Stimulated activated CD4-positive, alpha-beta T cell treated with anti-CD3 and anti-CD28 coated beads, Interleukin-2, amount 100 ng/mL, for 48 hours (primary cell): ENCODE measurements at places on chromosomes 6 and 20.

DNA sequence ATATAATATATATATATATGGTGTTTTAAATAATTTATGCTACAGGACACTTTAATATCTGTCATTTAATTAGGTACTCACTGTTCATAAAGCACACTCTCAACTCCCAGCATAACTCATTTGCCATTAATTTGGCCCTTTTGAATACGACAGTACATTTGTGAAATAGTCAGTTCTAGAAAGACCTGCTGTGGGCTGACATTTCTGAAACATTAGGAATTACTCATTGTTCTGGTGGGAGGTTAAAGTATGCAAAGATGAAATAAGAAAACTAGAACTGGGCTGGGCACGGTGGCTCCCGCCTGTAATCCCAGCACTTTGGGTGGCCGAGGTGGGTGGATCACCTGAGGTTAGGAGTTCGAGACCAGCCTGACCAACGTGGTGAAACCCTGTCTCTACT, 497.5 kb downstream of the UTRN start:
- no peak for DNase-seq

DNA sequence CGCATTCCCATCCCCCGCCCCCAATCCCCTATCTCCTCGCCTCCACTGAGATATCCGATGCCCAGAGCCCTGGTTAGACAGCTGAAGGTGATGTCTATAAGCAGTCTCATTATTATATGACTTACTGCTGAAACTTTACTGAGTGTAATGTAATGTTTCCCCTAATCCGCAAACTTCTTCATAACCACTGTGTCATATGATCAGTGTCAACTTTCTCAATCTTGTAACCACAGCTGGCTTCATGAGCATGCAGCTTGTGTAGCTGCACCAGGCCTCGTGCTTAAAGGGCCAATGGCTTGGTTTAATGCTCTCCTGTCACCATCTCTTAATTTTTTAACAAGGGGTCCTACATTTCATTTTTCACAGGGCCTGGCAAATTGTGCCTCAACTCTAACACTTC, 8.1 kb downstream of the ASIP start:
- no peak for DNase-seq

- DNase-seq = no peak
These were observed 1491.7 kb downstream of the GRIK2 start for GRCh38 chr6:102885165-102885564.

GRCh38 chr20:23446505-23446904, 6.2 kb downstream of the CST11 start:
- peak; percentile 34 for DNase-seq

GRCh38 chr20:50292591-50293283, 102.1 kb downstream of the CEBPB start:
- DNase-seq = no peak

GRCh38 chr6:35731736-35732532, 4.9 kb upstream of the ARMC12 start:
- peak; percentile 94 for DNase-seq

DNA sequence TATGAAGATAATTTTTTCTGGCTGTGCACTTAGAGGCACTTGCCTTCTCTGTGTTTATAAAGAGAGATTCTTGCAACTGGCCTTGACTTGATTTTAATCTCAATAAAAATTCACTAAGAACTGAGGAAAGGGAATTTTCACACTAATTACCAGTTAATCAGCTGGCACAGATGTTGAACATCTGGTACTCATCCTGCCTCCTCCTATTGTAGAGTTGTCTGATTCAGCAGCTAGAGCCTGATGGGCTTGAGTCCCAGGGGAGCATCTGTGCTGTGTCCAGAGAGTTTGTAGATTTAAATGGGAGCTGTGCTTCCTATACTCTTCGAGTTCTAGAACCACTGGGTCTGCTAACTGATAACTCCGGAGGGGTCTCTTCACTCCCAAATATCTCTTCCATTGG, 284.4 kb upstream of the RNF24 start:
- DNase-seq = no peak

DNA sequence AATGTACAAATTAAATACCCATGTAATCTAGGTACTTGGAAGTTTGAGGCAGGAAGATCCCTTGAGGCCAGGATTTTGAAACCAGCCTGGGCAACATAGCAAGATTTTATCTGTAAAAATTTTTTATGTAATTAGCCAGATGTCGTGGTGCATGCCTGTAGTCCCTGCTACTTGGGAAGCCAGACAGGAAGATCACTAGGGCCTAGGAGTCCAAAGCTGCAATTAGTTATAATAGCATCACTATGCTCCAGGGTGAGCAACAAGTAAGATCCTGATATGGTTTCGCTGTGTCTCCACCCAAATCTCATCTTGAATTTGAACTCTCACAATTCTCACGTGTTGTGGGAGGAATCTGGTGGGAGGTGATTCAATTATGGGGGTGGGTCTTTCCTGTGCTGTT, 535.8 kb downstream of the TENT5A start:
- no peak for DNase-seq

DNA sequence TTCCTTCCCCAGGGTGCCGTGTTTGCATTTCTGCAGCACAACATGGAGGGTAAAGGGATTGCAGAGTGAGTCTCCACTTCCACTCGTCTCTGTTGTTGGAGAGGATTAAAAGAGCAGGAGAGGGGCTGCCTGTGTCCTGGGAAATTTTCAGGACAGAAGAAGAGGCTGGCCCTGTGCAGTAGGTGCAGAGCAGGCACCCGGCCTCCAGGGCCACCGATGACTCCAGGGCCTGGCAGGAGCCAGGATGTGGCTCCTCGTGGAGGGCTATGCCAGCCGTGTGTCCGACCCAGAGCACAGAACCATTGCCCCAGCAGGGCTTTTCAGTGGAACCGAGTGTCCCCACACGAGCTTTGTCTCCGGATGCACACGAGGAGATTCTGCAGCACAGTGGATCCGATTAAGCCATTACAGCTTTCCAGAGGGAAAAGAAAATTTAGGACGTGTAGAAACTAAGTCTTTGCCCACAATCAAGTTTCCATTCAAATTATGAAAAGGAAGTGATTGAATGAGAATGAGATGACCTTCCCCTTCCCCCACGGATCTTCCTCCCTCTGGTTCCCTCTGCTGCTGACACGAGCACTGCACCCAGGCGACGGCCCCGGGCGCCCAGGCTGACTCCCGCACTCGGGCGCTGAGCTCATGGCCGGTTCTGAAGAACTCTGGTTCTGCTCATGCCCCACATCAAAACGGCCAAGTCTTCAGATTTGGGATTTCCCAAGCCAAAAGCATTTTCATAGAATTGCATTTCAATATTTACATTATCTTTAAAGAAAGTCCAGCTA, 43.1 kb upstream of the UNC93A start:
- DNase-seq = no peak

- DNase-seq = no peak
These were observed 290.5 kb downstream of the ADGB start for GRCh38 chr6:146889303-146889702.

GRCh38 chr20:37519508-37520418, 1.3 kb upstream of the NNAT start:
- no peak for DNase-seq

DNA sequence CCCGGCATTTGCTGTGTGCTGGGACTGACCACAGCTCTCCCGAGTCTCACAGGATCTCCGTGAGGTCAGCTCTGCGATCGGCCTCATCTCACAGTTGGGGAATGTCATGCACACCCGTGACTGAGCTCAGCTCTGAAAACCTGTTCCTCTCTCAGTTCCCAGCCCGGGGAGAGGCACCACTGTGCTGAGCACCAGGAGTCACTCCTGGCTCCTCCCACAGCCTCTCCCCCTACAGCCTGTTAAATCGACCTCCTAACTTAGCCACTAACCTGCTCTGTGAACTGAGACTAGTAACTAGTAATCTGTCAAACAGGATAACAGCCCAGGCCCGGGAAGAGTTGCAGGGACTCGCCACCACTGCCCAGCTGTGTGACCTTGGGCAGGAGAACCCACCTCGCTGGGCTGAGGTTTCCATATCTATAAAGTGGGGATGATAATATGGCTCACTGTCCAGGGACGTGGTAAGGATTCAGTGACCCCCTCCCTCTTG, 20.1 kb upstream of the NOL4L start:
- DNase-seq = no peak

DNA sequence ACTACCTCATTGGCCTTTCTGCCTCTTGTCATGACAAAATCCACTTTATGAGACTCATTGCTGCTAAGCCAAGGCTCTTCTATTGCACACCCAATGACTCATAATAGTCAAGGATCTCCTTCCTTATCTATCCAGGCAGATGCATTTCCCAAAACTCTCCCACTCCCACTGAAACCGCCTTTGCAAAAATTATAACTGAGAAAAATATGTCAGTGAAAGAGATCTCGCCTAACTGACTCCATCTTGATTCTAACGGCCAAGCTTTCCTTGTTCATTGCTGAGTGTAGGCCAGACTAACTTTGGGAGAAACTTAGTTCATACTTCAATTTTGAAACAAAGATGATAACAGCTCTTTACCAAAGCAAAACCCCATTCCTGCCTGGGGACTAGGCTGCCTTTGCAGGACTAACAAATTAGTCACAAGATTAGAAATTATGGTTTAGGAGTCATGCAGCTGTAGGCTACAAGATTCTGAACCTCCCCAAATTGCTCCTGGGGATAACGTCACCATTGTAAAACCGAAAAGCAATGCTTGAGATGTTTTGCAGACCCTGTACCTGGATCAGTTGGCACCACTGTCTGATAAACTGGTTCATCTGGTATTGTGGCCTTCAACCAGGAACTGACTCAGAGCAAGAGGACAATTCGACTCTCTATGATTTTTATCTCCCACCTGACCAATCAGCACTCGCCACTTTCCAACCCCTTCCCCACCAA, 47.1 kb downstream of the HAO1 start:
- no peak for DNase-seq

- DNase-seq = no peak
These were observed 189.8 kb upstream of the OPRM1 start for GRCh38 chr6:153849072-153849779.

- no peak for DNase-seq
These were observed 37.1 kb downstream of the QRSL1 start for GRCh38 chr6:106666282-106667021.

GRCh38 chr6:31152781-31153180, 4.8 kb downstream of the CCHCR1 start:
- DNase-seq = no peak

DNA sequence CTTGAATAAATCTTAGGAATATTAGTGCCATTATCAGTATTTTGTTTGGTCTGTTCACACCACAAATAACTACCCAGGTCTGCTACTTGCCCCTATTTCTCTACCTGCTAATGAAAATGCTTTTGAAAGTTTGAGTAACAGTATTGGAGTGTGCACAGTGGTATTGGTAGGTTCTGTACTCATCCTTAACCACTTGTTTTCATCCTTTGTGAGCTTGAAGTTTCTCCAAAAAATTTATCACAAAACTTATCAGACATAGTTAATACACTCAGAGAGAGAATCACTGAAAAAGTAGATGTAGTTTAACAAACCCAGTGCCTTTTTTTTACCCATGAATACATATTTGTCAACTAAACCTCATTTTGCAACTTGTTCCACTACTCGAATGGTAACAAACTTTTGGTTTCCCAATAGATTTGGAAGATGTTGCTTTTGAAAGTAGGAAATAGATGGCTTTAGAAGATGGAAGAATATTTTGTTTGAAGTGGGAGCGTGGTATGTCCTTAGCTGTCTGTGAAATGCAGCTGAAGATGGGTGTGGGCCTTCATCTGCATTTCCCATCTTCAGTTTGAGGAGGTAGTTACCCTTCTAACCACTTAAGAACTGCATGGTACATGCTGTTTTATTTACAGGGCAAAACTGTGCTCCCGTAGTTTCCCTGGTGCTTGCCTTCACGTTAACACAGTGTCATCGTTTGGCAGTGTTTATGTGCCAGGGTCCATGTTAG, 9.0 kb downstream of the PTPN1 start:
- no peak for DNase-seq

- DNase-seq = no peak
These were observed 873.7 kb downstream of the KIF16B start for GRCh38 chr20:15699431-15700146.

- no peak for DNase-seq
These were observed 70.5 kb downstream of the TOX2 start for GRCh38 chr20:43985121-43985520.

GRCh38 chr20:50136822-50137599, 16.5 kb downstream of the PEDS1 start:
- DNase-seq = no peak

DNA sequence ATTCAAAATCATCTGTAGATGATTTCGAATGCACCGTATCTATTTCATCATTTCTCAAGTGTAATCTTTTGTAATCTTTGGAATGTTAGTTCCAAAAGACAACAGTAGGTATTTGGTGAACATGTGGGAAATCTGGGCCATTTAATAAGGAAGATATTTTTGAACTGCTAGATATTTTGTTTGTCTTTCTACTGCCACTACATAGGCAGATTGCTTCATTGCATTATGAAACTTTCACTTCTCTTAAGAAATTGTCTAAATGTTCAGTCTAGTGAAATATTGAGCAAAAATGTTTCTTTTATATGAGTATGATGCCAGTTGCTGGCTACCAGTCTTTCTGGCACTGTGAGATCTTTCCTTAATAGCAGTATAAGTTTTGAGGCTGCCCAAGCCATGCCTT, 527.8 kb upstream of the RNF217 start:
- no peak for DNase-seq

GRCh38 chr6:19979986-19980385, 142.8 kb downstream of the ID4 start:
- no peak for DNase-seq

GRCh38 chr6:129593233-129593564, 116.8 kb downstream of the ARHGAP18 start:
- no peak for DNase-seq

DNA sequence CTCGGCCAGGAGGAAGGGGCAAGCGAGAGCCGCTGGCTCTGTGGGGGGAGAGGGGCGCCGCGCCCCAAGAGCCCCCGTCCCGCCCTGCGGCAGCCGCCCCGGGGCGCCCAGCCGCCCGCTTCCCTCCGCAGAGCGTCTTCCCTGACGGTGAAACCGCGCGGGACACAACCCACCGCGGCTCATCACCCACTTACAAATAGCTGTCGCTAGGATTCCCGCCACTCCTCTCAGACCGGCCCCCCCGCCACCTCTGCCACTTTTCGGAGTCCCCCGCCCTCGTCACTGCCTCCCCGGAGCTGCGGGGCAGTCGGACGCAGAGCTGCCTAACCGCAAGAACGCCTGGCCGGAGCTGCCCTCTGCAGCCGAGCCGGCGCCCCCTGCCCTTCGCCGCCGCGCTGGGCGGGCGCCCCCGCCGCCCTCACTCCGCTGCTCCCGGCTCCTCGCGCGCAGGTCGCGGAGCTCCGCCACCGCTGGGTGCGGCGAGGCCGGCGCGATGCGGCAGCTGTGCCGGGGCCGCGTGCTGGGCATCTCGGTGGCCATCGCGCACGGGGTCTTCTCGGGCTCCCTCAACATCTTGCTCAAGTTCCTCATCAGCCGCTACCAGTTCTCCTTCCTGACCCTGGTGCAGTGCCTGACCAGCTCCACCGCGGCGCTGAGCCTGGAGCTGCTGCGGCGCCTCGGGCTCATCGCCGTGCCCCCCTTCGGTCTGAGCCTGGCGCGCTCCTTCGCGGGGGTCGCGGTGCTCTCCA, at the start of gene SLC35D3:
TSS of gene SLC35D3 (plus strand) at position 366 of the 749 bp plus-strand sequence. CDS start at position 494, 128 bp downstream.
- no peak for DNase-seq

DNA sequence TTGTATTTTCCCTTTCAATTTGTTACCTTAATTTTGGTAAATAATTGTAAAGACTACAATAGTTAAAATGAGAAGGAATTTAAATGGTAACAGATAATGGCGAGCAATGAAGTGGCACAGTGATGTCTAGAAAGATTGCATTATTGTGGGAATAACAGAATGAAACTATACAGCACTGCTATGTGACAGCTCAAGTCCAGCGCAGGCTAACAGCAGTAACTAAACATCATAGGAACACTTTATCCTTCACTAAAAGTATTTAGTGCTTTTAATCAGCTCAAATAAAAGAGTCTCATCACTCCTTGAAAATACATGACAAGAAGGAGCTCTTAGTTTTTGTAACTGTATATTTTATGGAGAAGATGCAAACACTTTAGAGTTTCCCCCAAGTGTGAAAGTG, 190.8 kb downstream of the TENT5A start:
- no peak for DNase-seq
